ENCODE measurements at places on chromosomes 7 and 10.
A peak's percentile ranks its signal among the peaks of the same experiment; 100 is the strongest.

GRCh38 chr7:69388452-69389137, 209.7 kb upstream of the AUTS2 start:
- DNase-seq = no peak
- no peak overlapping the region for H3K27ac ChIP-seq
- H3K4me1 ChIP-seq = no peaks in the 10 kb centered on the region

DNA sequence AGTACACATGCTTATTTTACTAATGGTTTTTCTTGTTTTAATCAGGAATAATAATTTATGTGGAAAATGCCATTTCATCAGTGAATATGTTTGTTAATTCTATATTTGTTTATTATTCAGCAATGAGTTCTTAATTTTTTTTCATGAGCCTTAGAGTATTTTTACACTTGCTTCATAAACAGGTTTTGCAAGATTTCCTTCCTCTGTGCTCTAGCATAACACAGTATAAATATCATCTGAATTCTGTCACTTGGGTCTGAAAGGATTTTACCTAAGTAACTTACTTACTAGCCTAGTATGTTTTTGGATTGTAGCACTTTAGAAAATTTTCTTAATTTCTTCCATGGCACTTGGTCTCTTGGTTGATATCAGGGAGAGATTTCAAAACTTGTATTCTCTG, 45.8 kb downstream of the GLCCI1 start:
- no peak for DNase-seq
- no peaks in the 10 kb centered on the region for H3K27me3 ChIP-seq
- H3K4me3 ChIP-seq = no peak overlapping the region
- H3K4me1 ChIP-seq = peaks cover 13% of the 10 kb centered on the region
- H3K36me3 ChIP-seq = peaks cover 30% of the 10 kb centered on the region

DNA sequence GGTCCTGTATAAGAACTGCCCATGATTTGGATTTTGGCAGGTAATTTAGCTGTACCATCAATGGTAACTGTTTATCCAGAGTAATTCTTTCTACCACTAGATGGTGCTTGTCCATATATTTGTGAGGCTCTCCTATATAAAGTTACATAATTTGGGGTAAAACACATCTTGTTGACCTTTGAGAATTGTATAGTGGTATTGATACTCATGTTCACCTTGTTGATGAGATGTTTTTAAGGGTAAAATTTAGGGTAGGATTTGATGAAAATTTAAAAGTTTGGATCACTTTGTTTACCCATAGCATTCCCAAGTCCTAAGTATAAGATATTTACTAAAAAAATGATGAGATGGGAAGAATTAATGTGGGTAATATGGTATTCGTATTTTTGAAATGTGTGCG, 31.6 kb downstream of the ST7 start:
- H3K27me3 ChIP-seq = no peaks in the 10 kb centered on the region
- H3K27ac ChIP-seq = no peak overlapping the region
- DNase-seq = no peak

- H3K27me3 ChIP-seq = peaks cover 29% of the 10 kb centered on the region
- no peaks in the 10 kb centered on the region for H3K36me3 ChIP-seq
- no peak for DNase-seq
- no peaks in the 10 kb centered on the region for H3K4me1 ChIP-seq
Measured at GRCh38 chr10:7647062-7647664, 19.6 kb downstream of the ITIH5 start.

DNA sequence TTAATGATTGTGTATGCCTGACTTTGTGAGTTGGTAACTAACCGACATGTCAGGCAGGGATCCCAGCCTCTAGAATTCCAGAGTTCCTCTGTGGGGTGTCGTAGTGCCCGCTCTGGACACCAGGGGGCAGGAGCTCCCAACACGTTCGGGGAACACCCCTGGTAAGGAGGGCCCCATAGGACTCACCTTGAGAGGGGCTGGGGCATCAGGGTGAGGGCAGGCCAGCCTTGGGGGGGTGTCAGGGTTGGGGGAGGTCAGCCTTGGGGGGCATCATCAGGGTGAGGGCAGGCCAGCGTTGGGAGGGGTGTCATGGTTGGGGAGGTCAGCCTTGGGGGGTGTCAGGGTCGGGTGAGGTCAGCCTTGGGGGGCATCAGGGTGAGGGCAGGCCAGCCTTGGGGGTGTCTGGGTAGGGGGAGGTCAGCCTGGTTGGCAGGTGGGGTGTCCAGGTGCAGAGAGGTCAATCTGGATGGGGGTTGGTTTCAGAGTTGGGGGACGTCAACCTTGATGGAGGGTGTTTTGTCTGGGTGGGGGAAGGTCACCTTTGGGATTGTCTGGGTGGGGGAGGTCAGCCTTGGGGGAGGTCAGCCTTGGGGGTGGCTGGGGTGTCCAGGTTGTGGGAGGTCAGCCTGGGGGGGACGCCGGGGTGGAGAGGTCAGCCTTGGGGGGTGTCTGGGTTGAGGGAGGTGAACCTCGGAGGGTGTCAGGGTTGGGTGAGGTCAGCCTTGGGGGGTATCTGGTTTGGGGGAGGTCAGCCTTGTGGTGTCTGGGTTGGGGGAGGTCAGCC, 45.6 kb upstream of the SUN1 start:
- H3K27me3 ChIP-seq = no peaks in the 10 kb centered on the region
- H3K27ac ChIP-seq = no peak overlapping the region
- peak; percentile 69 for DNase-seq
- no peak overlapping the region for H3K4me3 ChIP-seq

GRCh38 chr10:110508806-110509544, 11.3 kb downstream of the DUSP5 start:
- no peak overlapping the region for H3K4me3 ChIP-seq
- peaks cover 95% of the 10 kb centered on the region for H3K36me3 ChIP-seq
- no peaks in the 10 kb centered on the region for H3K27me3 ChIP-seq
- DNase-seq = no peak

DNA sequence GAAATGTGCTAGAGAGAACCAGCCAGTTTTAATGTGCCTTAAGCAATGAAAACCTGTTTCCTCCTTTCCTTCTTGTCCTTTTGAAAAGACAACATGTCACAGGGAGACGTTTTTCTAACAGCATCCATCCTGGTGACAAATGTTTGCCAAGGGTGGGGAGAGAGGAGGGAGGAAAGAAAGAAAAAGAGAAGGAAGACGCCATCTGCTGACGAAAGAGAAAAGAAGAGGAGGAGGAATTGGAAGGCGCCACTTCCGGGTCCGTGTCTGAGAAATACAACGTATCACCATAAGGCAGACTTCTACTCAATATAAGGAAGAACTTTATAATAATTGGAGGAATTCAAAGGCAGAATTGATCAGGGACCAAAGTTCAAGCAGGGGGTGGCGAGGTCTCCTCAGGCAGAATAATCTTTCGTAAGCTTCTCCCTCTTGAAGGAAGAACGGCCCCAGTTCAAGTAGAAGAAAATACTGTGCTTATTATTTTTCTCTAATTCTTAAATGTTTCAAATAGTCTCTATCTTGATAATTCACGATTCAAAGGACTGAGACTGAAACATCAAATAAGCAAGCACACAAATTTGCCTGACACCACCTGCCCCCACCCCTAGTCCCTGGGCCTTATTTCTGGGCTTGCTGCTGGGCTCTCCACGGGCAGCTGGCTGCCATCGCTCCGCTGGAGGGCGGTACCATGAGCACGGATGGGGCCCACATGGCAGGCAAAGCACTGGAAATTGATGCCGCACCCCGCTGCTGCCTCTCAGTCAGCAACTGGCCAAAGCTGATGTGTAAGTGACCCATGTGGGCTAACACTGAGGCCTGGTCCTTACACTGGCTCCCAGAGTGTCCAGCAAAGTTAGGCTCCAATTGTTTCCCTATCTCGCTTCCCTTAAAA, 273.7 kb upstream of the KLF14 start:
- peaks cover 81% of the 10 kb centered on the region for H3K4me1 ChIP-seq
- H3K4me3 ChIP-seq = peak overlapping the region; percentile 49
- peak; percentile 81 for DNase-seq
- H3K36me3 ChIP-seq = peaks cover 23% of the 10 kb centered on the region
- H3K27me3 ChIP-seq = no peaks in the 10 kb centered on the region

DNA sequence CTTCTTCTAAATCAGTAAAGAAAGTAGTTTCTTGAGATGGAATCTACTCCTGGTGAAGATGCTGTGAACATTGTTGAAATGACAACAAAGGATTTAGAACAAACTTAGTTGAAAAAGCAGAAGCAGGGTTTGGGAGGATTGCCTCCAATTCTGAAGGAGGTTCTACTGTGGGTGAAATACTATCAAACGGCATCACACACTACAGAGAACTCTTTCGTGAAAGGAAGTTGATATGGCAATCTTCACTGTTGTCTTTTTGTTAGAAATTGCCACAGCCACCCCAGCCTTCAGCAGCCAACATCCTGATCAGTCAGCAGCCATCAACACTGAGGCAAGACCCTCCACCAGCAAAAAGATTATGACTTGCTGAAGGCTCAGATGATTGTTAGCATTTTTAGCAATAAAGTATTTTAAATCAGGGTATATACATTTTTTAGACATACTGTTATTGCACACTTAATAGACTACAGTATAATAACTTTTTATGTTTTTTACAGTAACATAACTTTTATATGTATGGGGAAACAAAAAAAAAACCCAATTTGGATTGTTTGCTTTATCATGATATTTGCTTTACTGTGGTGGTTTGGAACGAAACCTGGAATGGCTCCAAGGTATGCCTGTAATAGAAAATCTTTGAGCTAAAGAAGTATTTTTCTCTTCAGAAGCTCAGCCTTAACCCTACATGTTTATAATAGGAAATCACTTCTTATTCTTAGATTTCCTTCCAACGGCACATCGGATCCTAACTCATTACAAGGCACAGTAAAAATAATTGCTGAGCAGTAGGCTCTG, 257.3 kb downstream of the LRMDA start:
- no peaks in the 10 kb centered on the region for H3K4me1 ChIP-seq
- no peaks in the 10 kb centered on the region for H3K36me3 ChIP-seq
- no peaks in the 10 kb centered on the region for H3K27me3 ChIP-seq
- no peak for DNase-seq
- H3K27ac ChIP-seq = no peak overlapping the region

- no peak for DNase-seq
- H3K36me3 ChIP-seq = no peaks in the 10 kb centered on the region
- H3K4me1 ChIP-seq = no peaks in the 10 kb centered on the region
- H3K27ac ChIP-seq = no peak overlapping the region
- peaks cover 4% of the 10 kb centered on the region for H3K27me3 ChIP-seq
- H3K4me3 ChIP-seq = no peak overlapping the region
Measured at GRCh38 chr10:15672469-15672868, 47.3 kb downstream of the ITGA8 start.

- DNase-seq = peak; percentile 89
- no peaks in the 10 kb centered on the region for H3K27me3 ChIP-seq
- peak overlapping the region; percentile 74 for H3K27ac ChIP-seq
- peaks cover 73% of the 10 kb centered on the region for H3K4me1 ChIP-seq
Measured at GRCh38 chr10:46022978-46023702, 7.3 kb downstream of the NCOA4 start.

DNA sequence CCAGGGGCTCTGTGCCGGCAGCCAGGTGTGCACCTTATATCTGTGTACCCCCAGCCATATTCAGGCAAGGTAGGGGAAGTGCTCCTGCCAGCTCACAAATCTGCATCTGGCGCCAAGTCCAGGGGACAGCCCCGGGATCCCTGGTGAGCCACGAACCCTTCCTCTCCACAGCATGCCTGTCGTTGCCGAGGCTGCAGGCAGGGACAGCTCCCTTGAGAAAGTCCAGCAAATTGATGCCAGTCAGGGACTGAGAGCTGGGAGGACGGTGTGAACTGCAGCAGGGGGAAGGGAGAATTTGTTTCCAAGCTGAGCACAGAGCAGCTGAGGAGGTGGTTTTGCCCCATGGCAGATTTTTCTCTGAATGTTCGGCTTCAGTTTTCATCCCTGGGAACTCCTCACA, 919 bp downstream of the PLA2G12B start:
- H3K4me3 ChIP-seq = no peak overlapping the region
- H3K27me3 ChIP-seq = peaks cover 30% of the 10 kb centered on the region
- H3K4me1 ChIP-seq = no peaks in the 10 kb centered on the region
- no peak for DNase-seq
- H3K27ac ChIP-seq = no peak overlapping the region

DNA sequence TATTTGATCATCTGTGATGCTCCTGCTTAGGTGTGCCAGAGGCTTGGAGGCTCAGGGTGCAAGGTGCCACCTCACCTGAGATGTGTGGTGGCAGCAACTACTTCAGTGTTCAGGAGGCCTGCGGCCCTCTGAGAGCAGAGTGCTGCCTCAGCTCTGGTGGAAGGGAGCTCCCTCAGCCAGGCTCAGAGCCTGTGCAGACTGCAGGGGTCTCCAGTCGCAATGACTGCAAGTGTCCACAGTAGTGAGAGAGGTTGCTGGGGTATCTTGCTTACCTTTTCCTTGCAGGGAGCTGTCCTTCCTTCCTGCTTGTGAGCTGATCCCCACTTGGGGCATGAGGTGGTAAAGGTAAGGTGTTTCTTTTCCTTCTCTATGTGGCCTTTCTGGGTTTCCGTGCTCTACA, 131.0 kb upstream of the GAD2 start:
- H3K27ac ChIP-seq = no peak overlapping the region
- no peak for DNase-seq
- no peak overlapping the region for H3K4me3 ChIP-seq
- no peaks in the 10 kb centered on the region for H3K4me1 ChIP-seq
- H3K36me3 ChIP-seq = no peaks in the 10 kb centered on the region

GRCh38 chr7:144027070-144027469, 21.7 kb upstream of the OR2A5 start:
- peaks cover 12% of the 10 kb centered on the region for H3K27me3 ChIP-seq
- H3K4me3 ChIP-seq = no peak overlapping the region
- no peak overlapping the region for H3K27ac ChIP-seq

DNA sequence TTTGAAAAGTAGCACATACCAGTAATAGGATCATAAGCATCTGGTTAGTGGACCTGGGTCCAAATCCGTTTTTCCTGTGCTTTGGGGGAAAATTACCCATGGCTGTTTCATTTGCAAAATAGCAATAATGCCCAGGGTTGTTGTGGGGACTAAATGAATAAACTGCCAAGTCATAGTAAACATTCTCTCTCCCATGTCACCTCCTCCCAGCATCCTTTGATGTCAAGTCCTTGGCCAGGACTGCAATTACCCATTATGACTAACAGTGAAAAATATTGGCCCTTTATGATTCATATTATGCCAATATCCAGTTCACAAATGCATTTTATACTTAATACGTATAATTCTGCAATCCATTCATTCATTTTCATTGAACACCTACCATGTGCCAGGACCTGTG, 23.0 kb downstream of the TOMM7 start:
- no peaks in the 10 kb centered on the region for H3K4me1 ChIP-seq
- H3K27me3 ChIP-seq = peaks cover 23% of the 10 kb centered on the region
- H3K27ac ChIP-seq = no peak overlapping the region

GRCh38 chr10:91797874-91798648, at the start of gene TNKS2:
Gene TNKS2 (plus strand): TSS chr10:91798426. CDS start chr10:91798691, 265 bp downstream.
- H3K27me3 ChIP-seq = peaks cover 4% of the 10 kb centered on the region
- peak within 1 kb of the TSS; percentile 100 for H3K27ac ChIP-seq
- H3K36me3 ChIP-seq = peaks cover 33% of the 10 kb centered on the region
- peaks cover 47% of the 10 kb centered on the region for H3K4me1 ChIP-seq
- DNase-seq = peak; percentile 93

GRCh38 chr10:28715757-28716156, 38.4 kb downstream of the BAMBI start:
- no peaks in the 10 kb centered on the region for H3K4me1 ChIP-seq
- DNase-seq = no peak
- no peak overlapping the region for H3K4me3 ChIP-seq
- no peak overlapping the region for H3K27ac ChIP-seq
- H3K36me3 ChIP-seq = no peaks in the 10 kb centered on the region

GRCh38 chr7:8818406-8818805, 385.0 kb downstream of the NXPH1 start:
- no peaks in the 10 kb centered on the region for H3K4me1 ChIP-seq
- no peaks in the 10 kb centered on the region for H3K36me3 ChIP-seq
- DNase-seq = no peak
- no peaks in the 10 kb centered on the region for H3K27me3 ChIP-seq
- no peak overlapping the region for H3K4me3 ChIP-seq

Data from activated CD8-positive, alpha-beta memory T cell treated with anti-CD3 and anti-CD28 coated beads, Interleukin-2, amount 10 ng/mL, durations not matched to agents 7 days and 5 days (primary cell).